ENCODE measurements at places on chromosomes 4 and X.

- DNase-seq: no peak
These were observed 82.1 kb downstream of the FIP1L1 start for GRCh38 chr4:53459548-53459947.

DNA sequence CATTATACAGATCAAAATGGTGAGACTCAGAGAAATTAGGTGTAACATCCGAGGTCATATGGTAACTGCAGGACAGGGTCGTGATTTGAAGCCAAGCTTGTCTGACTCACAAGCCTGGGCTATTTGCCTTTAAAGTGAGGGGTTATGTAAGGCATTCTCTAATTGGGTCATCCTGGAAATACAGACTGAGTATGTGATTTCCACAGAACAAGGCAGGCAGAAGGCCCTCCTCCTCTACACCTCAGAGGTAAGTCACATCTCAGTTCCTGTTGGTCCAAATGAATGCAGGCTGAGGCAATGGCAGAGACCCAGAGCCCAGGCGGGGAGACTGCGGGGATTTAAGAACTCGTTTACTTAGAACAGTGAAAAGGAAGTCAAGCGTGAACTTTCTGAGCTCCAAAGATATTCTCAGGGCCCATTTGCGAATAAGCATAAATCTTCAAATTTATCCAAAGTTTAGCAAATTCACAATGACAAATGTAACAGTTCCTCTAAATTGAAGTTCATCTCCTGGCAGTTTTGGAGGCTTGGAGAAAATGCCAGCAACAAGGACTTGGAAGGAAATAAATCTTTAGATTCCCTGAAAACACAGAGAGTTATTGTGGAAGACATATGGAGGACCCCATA is 153.3 kb downstream of the LDB2 start:
- DNase-seq: no peak

GRCh38 chr4:32147446-32148085 is 1427.4 kb downstream of the PCDH7 start:
- no peak for DNase-seq

- no peak for DNase-seq
These were observed 13.5 kb downstream of the EFNB1 start for GRCh38 chrX:68842351-68842750.

GRCh38 chr4:107153228-107153627 is 117.1 kb upstream of the DKK2 start:
- DNase-seq: peak; percentile 1

Measured in stimulated activated CD4-positive, alpha-beta T cell treated with anti-CD3 and anti-CD28 coated beads, Interleukin-15, amount 100 ng/mL, for 24 hours (primary cell).